Fibroblast of villous mesenchyme (primary cell): ENCODE measurements at places on chromosomes 6 and 20.
A peak's percentile ranks its signal among the peaks of the same experiment; 100 is the strongest.

- DNase-seq = no peak
These were observed 470.4 kb upstream of the SLC35B3 start for GRCh38 chr6:8905757-8906156.

DNA sequence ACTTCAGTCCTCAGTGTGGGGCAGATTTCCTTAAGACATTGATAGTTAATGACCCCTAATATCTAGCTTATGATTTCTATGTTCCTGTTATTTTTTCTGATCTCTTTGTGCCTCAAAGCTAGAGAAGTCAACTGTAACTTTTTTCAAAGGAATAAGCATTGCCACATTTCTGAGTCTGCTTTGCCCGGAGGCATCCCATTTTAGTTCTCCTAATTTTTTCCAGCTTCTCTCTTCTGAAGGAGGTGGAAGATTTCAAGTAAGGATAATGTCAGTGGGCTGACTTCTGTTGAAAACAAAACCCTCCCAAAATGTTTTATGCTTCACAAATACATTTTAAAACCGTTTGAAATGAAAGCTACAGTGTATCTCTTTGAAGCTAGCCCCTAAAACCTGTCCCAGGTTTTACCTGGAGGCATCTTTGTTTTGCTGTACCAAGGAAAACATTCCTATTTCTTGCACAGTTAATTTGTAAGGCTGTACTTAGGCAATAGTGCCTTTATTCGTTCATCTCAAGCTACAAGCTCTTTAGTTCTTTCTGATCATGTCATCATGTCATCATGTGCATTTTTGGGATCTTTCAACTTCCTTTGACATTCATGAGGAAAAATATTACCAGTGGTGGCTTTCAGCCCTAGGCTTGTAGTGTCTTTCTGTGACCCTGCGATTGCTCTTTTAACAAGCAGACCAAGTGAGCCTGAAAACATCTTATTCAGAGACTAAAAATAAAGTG lies 45.7 kb downstream of the TSPYL4 start:
- DNase-seq = no peak

DNA sequence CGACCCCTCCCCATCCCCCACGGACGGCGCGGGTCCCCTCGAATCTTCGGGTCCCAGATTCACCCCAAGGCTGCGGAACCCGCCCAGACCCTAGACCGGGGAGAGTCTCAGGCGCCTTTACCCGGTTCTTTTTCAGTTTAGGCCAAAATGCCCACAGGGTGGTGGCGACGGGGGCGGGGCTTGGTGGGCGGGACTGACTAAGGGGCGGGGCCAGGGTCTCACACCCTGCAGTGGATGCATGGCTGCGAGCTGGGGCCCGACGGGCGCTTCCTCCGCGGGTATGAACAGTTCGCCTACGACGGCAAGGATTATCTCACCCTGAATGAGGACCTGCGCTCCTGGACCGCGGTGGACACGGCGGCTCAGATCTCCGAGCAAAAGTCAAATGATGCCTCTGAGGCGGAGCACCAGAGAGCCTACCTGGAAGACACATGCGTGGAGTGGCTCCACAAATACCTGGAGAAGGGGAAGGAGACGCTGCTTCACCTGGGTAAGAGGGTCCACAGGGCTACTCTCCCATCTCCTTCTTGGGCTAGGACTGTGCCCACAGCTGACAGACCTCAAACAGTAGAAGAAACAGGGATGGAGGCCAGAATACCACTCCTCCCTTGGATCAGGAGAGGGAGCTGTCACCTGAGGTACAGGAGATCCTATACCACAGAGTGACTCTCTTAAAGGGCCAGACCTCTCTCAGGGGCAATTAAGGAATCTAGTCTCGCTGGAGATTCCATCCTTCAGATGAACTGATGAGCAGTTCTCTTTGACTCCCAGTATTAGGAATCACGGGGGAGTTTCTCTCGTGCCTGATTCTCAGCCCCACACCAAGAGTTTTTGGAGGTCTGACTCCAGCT lies 942 bp downstream of the HLA-E start:
- peak; percentile 72 for DNase-seq

DNA sequence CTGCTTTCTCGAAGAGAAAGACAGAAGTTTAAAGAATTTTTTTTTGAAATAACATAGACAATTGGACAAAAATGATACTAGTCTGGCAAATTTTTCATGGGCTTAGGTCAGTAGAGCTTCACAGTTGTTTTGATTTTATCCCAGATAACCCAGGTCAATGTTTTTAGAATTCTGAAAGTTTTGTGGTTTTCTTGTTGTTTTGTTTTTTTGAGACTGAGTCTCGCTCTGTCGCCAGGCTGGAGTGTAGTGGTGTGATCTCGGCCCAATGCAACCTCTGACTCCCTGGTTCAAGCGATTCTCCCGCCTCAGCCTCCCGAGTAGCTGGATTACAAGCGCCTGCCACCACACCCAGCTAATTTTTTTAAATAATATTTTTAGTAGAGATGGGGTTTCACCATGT lies 22.8 kb downstream of the KIF13A start:
- DNase-seq = peak; percentile 60

GRCh38 chr20:46746956-46747526 lies 37.6 kb downstream of the SLC2A10 start:
- no peak for DNase-seq

GRCh38 chr20:16752901-16753300 lies 4.7 kb downstream of the OTOR start:
- no peak for DNase-seq

DNA sequence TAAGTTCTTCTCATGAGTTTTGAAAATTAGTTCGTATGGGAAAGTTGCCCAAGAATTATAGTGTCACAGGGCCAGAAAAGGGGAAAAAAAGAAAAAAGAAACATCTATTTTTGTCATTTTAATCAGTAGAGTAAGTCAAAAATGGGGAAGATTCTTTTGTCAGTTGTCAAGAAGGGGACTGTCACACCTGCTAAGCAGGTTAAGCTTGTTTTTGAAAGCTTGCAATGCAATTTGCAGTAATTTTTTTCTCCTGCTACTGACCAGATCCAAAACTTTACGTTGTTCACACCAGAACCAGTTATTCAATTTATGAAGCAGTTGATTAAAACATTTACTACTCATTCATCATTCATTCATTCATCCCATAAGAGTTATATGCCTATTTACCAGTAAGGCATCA lies 171.4 kb downstream of the SOX4 start:
- no peak for DNase-seq

DNA sequence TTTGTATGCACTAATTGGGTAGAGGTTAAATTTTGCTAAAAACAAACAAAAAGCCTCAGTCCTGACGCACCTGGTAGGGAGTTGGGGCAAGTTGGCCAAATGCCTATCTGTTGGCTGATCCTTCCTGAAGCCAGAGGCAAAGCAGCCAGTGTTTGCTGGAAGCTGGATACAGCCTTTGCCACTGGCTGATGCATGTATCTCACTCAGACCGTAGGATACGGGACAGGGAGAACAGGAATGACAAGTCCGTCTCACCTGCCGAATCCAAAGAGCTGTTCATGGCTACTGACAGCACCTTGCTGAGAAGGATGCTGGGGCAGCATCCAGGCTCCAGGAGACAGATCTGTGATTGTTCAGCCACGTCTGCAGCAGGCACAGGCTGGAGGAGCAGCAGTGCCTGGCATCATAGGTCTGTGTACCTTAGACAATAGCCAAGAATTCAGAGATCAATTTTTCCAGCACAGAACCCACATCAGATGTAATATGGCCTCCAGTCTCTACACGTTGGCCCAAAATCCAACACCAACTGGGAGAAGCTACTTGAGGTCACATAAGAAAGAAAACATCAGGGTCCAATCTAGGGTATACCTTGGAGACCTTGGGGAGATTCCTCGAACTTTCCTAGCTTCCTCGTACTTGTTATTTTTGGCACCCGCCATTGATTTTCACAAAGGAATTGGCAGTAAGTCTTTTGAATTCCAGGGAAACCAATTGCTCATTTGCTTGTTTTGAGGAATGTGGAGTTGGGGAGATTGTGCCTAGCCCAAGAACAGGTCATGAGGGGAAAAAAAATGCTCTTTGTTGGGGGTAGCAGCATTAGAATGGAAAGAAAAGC lies 108.5 kb upstream of the ARMC2 start:
- no peak for DNase-seq

GRCh38 chr6:68134796-68135195 lies 500.3 kb upstream of the ADGRB3 start:
- DNase-seq = no peak

DNA sequence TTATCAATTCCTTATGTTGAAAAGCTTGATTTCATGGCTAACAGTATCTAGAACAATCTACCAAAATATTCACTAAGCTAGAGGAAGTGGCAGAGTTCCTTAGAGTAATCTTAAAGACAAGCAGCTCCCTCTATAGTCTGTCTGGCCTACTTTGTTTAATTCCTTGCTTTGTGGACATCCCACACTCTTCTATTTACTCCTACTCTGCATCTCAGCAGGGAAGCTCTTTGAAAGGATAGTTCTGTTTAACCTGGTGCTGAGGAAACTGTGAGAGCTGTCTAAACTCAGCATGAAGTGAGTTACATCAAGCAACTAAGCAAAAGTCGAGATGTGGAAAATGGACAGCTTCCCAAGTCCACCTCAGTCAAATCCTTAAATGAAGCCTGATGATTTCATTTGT lies 4.3 kb downstream of the REV3L start:
- DNase-seq = peak; percentile 72

DNA sequence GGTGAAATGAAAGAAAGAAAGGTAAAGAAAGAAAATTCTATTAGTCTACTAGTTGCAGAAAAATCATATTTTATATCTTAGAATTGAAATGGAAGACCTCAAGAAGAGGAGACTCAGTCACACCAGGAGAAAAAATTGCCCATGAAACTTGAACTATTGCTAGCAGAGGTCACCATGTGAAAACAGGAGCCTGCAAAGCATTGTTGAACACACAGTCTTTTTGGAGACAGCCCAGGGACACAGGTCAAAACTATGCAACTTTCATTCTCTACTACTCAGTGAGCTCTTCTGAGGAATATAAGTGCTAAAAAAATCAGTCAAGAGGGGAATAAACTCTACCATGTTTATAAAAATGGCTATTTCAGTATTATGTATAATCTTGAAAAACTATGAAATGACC lies 89.8 kb upstream of the TENT5A start:
- DNase-seq = no peak

DNA sequence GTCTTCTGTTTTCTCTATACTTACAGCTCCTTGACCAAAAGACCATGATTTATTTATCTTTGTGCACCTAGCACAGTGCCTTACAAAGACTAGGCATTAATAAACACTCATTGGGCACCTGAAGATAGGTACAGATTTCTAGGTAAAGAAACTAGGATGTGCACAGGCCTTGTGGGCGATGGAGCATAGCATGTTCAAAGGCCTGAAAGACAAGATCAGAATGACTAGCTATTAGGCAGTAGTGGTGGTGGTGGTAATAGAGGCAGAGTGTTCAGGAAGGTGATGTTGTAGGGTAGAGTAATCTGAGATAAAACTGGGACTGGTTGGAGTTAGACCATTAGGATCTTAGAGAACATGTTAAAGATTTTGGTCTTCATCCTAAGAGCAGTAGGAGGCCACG lies 3.9 kb downstream of the TXLNB start:
- DNase-seq = no peak

DNA sequence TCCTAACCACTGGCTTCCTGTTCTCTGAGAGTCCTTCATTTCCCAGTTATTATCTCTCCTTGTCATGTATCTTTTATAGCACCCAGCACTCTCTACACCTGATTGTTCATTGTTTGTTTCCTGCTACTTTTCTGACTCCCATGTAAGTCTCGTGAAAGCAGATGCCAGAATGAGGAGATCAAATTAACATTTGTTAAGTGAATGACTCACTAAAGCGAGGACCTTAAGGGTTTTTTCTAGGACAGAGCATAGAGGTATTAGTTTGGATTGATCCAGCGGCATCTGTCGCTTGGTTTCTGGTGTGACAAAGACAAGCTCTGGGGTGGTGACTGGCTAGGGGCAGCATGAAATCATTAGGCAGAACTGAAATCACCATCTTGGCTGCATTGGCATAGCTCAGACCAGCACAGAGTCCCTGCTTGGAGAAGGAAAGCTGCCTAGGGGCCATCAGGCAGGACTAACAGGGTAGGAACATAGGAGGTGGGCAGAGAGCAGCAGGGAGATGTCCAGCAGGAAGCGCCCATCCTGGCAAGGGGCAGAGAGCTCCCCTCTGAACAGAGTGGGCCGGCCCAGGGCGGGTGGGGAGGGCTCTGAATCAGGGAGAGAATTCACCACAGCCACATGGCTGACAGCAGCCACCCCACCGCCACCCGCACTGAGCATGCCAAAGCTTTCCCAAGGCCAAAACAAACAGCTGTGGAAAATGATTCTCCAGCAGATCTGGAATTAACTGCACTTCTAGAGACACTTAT lies 97.1 kb upstream of the CEP85L start:
- no peak for DNase-seq

- no peak for DNase-seq
These were observed at the start of gene OLIG3 for GRCh38 chr6:137494281-137494987. TSS of gene OLIG3 (minus strand) at chr6:137494394. CDS start at chr6:137494170, 224 bp downstream.

DNA sequence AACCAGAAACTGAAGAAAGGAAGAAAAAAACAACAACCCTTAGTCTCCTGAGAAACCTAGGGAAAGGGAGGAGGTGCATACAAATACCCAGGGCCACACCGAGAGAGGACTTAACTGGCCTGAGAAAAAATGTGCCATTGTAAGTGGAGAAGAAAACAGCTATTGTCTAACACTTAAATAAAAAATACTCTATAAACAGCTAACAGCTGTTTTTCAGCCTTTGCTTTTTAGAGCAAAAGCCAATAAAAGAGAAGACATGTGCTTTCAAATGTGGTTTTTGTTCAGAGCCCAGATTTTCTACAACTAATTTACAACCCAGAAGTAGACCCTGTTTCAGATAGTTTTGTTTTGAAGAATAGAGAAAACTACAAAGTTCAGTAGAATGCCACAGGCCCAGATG lies 56.0 kb upstream of the SLC22A16 start:
- DNase-seq = peak; percentile 16

DNA sequence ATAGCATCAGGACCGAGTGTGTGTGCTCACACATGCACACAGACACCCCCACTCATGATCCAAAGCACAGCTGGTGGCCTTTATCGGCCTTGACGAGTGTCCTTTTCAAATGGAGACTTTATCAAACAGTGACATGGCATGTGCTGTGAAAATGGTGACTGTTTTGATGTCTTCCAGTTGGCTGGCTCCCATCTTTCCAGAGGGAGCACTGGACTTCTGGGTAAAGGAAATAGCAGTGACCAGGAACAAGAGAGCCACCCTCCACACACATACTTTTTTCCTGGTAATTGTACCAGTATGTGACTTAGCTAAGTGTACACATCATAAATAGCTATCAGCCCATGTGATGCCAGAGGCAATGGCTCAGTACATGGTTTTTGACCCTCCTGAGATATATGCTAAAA lies 52.7 kb downstream of the ZDHHC14 start:
- no peak for DNase-seq

- DNase-seq = peak; percentile 17
These were observed 47.4 kb downstream of the SOD2 start for GRCh38 chr6:159645640-159646039.

- DNase-seq = peak; percentile 31
These were observed 9.7 kb upstream of the ZSCAN9 start for GRCh38 chr6:28215425-28215824.

GRCh38 chr6:110629153-110629552 lies 152.7 kb upstream of the SLC22A16 start:
- no peak for DNase-seq
